ENCODE measurements at places on chromosomes 7 and 10.

DNA sequence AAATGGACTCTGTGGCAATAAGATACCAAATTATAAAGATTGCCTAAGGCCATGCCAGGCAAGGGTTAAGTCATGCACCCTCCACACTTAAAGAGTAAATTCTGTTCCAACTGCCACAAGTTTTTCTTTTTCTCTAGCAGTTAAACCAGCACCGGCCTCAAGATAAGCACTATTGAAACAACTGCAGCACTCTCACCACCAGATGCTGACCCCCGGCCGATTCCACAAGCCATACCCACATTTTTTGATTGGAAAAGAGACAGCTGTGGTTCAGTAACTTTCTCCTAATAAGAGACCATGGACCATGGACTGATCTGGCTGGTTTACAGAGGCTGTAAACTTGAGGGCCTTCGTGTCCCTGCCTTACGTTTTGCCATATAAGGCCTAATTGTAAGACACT is 44.9 kb downstream of the GRM8 start:
- no peak for DNase-seq

DNA sequence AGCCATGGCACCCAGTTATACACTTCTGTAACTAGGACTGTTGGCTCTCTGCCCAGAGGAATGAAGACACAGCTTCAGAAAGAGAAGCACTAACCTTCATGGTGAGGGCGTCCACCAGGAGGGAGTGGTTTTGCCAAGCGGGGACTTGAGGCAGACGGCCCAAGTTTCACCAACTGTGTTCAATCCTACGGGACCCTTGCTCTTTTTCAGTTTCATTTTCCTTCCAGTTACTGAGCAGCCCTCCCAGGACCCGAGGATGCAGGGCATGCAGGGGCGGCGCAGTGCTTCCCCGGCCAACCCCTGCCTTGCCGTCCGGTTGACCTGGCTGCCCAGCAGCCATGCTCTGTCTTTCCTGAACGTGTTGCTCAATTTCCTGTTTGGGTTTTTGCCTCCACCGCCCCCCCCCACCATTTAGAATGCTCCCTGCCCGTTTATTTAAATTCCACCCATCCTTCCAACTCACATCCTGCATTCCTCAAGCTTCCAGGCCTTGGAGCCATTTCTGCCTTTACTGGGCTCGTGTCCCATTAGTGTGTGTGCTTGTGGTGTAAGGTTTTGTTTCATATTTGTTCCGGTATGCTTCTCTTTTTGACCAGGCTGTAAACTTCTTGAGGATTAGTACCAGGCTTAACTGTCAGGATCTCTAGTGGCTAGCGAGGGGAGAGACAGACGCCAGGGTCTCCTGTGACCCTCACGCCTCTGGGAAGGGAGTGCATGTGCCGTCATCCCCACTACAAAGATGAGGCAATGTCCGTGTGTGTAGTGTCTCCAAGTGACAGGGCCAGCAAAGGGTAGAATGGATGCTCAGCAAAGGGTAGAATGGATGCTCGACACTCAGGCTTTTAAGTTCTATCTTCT is 31.6 kb downstream of the IL15RA start:
- DNase-seq = no peak

DNA sequence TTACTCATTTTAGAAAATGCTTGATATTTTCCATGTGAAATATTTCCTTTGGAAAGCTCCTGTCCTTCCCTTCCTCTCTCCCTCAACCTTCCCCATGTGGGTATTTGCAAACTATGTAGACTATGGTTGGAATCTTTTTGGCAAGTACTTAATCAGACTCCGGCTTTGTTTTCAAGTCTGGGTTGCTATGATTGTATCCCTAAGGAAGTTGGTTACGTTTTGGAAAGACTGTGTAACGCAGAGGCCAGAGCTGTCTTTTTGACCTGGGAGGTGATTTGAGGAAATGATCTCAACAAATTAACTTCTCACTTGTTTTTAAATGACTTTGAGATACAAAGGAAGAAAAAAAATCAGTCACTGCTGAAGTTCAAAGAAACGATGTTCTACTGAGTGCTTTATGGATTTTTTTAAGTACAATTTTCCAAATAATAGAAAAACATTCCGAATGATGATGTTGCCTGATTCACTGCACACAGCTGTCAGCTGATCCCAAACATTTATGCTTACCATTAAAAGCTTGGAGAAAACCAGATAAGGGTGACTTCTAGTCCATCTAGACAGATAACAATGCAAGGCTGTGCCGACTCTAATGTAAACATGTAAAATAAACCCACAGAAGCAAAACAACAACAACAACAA is 145.5 kb upstream of the CELF2 start:
- DNase-seq = no peak

DNA sequence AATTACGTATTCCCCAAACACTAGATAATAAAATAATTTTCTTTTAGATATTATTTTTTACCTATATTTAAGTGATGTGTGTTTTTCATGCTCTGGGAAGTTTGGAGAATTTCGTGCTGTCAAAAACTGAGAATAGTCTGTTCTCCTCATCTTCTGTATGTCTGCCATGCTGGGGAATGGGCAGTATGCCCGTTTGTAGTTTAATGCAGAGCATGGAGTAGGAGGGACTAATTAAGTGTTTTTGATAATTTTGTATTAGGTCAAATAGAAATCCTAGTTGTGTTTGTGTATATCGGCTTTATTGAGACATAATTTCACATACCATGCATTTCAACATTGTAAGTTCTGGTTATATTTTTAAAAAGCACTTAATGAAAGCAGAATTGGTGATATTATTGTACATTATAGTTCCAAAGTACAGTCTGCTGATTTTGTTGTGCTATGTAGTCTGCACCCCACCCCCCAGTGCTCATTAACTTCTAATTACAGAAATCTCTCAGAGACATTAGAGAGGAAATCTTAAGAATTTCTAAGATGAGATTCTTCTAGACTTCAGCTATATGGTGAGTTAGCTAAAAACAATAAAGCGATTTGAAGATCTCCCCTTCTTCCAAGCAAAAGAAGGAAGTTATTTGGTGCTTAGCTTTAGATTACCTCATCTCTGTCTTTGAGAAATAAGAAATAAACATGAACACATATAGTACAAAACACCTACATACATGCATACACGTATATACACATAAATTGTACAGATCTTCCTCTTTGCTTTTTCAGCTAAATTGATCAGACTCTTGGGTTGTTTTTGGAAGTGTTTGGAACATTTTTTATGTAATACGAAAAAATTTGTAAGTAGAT is 22.2 kb downstream of the ZRANB1 start:
- no peak for DNase-seq

GRCh38 chr10:127399668-127400067 is 149.4 kb upstream of the NPS start:
- no peak for DNase-seq

DNA sequence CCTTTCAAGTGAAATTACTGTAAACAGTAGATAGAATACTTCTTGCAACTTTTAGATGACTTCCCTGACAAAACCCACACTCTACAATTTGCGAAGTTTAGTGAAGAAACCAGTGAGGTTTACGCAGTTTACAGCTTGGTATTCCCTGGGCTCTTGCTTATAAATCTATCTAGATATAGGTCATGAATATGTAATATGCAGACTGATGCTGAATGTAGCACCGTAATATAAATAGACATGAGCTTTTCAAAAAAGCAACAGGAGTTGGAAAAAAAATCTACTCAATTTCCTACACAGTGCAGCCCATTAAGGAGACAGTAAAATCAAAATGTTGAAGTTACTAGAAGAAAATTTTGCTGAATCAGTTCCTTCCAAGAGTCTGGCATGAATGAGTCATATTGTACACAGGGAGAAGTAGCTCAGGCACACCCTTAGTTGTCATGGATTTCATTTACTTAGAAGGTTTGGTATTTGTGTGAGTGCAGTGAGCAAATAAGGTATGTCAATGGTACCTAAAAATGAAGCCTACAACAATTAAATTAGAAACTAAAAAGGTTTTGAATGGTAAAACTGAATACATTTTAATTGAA is 67.7 kb upstream of the NEUROD6 start:
- DNase-seq = no peak

DNA sequence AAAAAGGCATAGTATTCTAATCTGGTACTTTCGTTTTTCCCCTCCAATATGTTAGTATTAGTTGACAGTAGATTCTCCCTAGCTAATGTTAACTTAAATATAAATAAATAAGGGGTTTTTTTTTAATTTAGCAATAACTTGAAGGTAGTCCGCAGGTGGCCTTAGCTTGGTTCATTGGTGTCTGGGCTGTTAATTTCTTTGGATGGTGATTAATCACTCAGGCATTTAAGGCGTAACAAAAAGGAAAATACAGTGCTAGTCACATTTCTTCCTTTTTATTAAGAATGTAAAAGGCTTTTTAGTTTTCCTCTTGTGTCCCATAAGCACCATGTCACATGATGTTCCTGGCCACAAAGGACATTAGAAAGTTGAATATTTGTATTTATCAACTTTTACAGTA is 161.0 kb upstream of the POT1 start:
- DNase-seq = no peak

DNA sequence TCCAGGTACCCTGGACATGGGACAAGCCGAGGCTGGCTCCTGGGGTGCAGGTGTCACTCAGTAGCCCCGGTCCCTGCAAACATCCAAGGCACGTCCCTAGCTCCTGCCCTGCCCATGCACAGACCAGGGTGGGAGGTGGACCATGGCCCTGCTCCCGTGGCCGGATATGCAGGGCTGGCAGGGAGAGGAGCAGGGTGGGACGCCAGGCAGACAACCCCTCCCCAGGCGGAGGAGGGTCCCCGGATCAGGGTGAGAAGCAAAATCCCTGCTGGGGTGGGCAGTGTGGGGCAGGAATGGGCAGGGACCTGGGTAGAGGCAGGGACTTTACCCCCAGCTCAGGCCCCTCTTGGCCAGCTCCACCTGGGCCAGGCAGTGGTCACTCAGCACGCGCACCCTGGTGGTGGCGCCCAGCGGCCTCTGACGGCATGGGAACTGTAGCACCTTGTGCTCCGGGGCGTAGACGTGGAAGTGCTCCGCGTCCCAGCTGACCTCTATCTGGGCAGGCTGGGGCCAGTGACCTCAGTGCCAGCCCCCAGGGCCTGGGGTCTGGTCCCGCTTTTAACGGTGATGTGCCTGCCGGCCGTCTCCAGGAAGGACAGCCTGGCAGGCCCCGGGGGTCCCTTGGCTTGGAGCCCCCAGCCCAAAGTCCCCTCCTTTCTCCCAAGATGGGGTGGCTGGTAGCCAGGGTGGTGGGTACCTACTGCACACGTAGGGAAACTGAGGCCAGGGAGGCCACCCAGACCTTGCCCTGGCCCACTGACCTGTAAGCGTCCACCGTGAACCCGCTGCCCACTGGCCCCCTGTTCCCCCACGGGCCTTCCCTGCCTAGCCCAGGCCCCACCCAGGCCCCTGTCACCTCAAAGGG is 1.2 kb downstream of the GRIFIN start:
- no peak for DNase-seq

DNA sequence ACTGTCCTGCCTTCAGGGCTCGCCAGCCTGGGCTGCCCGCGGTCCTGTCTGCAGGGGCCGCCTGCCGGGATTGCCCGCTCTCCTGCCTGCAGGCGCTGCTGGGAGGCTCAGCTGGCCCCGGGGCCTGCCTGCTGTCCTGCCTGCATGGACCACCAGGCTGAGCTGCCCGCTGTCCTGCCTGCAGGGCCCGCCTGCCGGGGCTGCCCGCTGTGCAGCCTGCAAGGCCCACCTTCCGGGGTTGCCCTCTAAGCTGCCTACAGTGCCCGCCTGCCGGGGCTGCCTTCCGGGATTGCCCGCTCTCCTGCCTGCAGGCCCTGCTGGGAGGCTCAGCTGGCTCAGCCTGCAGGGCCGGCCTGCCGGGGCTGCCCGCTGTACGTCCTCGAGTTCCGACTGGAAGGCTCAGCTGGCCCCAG is 164.4 kb downstream of the GLRX3 start:
- no peak for DNase-seq

GRCh38 chr10:82680608-82681007 is 805.6 kb downstream of the NRG3 start:
- DNase-seq = no peak

DNA sequence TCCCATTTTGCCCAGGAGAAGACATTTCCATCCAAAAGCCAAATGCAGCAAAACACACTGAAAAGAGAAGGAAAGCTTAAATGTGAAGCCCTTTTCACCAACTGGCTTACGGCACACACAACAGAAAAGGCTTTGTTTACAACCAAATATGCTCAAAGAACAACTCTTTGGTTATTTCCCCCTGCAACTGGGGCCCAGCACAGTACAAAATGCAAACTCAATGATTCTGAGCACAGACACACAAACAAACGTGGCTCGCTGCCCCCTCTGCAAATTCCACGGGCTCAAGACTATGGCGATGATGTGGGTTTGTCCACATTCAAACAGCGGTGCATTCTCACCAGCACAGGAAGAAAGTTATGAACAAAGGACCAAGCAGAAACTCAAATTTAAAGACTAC is 5.3 kb downstream of the CPXM2 start:
- no peak for DNase-seq

- DNase-seq = no peak
These were observed 127.4 kb downstream of the TACC2 start for GRCh38 chr10:122116331-122116730.

GRCh38 chr7:24213311-24213710 is 70.7 kb upstream of the NPY start:
- DNase-seq = no peak

DNA sequence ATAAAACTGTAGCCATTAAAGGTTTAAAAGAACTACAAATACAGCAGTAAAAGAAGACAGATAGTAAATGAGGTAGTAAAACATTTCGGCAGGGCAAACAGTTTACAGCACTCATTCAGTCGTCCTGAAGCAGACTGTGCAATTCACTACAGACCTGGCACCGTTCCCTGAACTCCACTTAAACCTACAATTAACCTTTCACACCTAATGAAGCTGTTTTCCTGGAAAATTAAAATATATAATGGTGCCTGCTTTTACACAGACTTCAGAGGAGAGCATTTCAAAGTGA is 335.3 kb downstream of the GFRA1 start:
- DNase-seq = no peak

DNA sequence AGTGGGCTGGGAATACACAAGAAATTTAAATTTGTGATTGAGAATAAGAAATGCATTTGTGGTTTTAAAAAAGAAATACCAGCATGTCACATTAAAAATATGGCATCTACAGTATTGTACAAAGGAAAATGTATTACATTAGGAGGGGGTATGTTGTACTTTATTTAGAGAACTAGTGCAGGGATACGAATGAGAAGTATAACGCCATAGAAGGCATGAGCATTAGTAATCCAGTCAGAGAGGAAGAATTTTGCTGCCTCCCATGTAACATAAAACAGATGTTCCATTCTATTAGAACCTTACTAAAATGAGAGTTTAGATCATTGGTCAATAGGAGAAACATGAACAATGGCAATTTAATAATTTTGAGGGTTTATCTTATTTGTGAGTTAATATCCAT is 182.2 kb downstream of the ADK start:
- DNase-seq = no peak

DNA sequence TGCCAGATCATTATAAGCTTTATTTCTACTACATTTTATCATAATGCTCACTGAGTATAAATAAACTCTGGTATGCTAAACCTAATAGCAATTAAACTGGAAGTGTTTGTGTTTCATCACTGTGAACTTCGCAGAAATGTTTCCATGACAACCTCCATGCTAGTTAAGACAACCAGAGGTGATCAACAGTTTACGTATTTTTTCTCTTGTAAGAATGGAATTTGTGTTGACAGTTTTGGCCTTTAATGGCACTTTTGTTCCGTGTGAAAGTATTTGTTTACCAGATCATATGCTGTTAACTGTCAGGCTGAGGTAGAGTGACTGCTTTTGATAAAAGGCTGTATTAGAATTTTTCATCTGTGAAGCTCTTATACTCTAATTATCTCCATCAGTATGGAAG is 212.1 kb upstream of the PPP1R3A start:
- no peak for DNase-seq

- no peak for DNase-seq
These were observed 128.1 kb upstream of the UNC5B start for GRCh38 chr10:71084061-71084817.

Data from esophagus squamous epithelium (tissue), 5 donors.